ENCODE measurements at places on chromosomes 5 and 9.
A peak's percentile ranks its signal among the peaks of the same experiment; 100 is the strongest.

- no peak for DNase-seq
Measured at GRCh38 chr5:115342590-115343377, 46.3 kb upstream of the CCDC112 start.

- DNase-seq, result no peak
Measured at GRCh38 chr9:19156026-19156474, 28.8 kb upstream of the PLIN2 start.

DNA sequence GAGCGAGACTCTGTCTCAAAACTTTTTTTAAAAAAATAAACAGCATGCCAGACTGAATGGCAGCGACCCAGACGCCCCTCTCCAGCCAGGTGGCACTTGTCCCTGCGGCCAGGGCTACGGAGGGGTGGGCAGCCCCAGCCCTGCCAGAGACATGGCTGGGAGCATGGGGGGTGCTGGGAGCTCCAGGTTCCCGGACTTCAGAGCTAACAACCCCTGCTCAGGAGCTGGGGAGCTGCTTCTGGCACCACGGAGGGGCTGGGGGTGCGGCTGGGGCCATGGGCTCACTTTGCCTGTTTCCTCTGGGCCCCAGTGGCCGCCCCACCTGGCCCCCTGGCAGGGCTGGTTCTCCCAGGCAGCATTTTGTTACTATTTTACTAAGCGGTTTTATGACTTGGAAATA is 49.9 kb downstream of the SLC12A7 start:
- no peak for DNase-seq

DNA sequence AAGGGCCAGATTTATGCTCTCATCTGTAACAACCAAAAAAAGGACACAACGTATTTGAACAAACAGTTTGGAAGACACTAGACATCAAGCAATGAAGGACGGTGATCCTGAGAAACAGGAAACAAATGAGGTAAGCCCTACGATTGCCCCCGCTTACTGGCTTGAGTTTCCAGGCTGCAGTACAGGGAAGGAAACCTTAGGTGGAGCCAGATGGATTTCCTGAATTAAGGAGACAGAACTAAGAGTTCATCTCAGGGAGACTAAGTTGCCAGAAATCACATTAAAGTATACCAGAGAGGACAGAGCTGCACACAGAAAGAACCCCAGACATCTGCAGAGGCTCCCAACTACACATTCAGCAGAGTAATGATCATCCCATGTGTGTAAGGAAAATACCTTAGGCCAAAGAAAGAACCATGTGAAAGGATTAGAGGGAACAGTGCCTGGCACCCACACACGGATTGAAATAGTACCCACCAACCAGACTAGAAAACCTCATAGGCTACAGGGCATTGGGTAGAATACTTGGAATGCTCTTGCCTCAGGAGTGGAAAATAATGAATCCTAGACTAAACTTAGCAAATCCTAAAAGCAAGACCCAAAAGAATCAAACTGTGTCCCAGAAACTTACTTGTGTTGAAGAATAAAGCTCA is 99.3 kb upstream of the NIPBL start:
- DNase-seq, result peak; percentile 18

- DNase-seq, result no peak
Measured at GRCh38 chr9:128233817-128234406, 30.7 kb downstream of the DNM1 start.

DNA sequence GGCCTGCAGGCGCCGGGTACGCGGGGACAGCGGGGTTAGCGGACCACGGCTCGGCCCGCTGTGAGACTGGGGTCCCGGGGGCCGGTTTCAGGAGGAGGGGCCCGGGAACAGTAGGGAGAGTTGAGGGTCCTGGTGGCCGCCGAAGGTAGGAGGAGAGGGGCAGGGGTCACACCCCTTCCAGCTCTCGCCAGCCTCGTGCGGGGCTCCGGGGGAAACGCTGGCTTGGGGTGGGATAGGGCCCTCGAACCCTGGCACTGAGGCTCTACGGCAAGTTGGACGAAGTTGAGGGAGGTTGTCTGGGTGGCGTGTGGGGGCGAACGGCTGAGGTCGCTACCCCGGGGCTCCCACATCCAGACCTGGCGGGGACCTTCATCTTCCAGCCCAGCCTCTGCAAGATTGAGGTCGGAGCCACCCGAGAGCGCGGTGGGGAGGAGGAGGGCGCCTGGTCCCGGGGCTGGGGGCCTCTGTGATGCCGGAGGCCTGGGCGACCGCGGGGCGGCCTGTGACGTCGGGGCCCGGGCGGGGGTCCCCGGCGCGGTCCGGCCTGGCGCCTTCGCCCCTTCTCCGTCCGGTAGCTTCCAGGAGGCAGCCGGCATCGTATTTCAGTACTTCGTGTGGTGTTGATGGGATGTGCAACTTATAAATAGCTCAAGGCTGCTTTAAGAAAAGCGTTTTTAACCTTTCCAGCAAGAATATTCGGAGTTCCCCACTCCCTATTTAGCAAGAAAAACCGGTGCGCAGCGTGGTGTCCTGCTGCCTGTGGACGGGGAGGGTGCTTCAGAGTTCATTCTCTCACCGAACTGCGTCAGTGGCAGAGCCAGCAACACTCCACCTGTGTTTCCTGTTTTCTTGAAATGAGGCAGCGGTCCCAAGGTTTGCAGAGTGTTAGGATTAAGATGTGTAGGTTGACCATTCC is 902 bp downstream of the HABP4 start:
- no peak for DNase-seq

DNA sequence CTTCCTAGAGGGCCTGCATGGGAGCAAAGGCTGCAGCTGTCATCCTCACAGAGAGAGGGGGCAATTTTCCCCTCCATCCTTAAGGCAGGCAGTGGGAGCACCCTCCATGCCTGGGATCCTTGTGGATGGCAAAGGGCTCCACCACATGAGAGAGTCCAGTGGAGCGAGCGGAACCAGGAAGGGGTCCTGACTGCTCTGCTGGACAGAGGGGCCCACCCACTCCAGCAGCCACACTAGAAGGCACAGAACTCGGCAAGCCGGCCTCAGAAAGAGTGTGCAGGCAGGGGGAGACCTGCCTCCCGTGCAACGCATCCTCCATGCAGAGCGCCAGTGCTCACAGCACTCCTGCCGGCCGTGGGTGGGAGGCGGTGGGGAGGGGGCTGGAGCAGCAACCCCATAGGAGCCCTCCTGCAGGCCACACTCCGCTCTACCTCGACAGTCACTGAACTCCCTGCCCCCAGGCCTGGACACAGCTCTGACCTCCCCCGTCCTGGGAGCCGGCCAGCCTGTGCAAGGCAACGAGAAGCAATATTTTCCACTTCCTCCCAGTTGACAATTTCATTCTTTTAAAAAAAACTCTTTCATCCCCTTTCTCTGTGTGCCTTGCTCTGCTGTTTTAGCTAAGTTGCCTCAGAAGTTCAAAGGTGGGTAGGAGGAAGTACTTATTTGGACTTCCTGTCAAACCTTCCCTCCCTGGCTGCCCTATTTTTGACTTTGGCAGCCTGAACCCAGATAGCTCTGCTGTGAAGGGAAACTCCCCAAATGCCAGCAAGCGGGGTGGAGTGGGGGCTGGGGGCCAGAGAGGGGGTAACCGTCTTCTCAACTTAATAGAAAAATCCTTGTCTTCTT is 5.3 kb upstream of the LCP2 start:
- peak; percentile 86 for DNase-seq

GRCh38 chr9:131976157-131977108 is 103.2 kb downstream of the MED27 start:
- DNase-seq, result peak; percentile 6

- DNase-seq, result peak; percentile 58
Measured at GRCh38 chr5:39270225-39270848, 51.0 kb upstream of the FYB1 start.

- DNase-seq, result no peak
Measured at GRCh38 chr5:125558466-125558865, 812.0 kb upstream of the ZNF608 start.

- DNase-seq, result no peak
Measured at GRCh38 chr5:173675287-173675996, 59.0 kb upstream of the BOD1 start.

GRCh38 chr5:173317091-173317730 is 11.0 kb downstream of the STC2 start:
- DNase-seq, result no peak

DNA sequence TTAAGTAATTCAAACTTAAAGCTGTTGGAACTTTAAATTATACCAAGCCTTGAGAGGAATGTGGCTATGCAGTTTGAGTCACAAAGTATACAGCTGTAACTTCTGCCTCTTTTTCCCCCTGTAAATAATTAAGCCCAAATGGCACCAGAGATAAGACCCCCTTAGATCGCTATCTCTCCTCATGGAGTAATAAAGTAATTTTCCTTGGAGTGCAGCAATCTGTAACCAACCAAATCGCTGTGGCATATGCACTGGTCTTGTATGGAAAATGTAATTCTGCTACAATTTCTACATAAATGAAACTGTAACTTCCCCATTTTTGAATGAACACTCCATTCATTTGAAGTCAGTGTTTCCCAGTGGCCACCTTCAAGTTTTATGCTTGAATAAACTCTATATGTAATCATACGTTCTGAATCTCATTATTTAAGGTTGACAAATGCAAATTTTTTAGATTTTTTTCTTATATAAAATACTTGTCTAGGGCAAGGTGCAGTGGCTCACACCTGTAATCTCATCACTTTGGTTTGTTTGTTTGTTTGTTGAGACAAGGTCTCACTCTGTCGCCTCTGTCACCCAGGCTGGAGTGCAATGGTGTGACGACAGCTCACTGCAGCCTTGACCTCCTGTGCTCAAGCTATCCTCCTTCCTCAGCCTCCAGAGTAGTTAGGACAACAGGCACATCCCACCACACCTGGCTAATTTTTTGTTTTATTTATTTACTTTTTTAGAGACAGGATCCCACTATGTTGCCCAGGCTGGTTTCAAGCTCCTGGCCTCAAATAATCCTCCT is 12.3 kb downstream of the SUSD1 start:
- no peak for DNase-seq

GRCh38 chr9:134635351-134636148 is 6.1 kb upstream of the COL5A1 start:
- no peak for DNase-seq

DNA sequence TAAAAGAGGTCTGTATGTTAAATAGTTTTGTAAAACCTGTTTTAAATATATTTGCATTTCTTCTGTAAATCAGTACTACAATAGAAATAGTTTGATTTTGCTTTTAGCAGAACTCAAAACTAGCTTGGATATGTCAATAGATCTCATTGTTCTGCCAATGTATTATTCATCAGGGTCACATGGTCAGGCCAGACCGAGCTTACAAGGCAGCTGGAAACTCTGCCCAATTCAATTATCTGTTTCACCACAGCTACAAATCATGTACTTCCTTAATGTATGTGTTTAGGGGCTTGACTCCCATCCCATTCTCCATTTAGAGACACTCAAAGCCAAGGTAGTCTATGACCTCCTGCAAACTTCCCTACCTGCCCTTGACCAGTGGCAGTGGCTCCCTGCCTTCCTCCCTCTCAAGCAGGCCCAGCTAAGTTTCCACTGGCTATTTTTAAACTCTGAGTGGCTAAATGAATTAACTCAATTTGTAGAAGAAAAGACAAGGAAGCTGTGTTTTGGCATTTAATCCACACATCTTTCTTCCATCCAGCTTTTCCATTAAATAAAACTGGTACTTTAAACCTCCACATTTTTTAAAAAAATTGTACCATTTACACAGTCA is 46.4 kb upstream of the SELENOP start:
- DNase-seq, result no peak

DNA sequence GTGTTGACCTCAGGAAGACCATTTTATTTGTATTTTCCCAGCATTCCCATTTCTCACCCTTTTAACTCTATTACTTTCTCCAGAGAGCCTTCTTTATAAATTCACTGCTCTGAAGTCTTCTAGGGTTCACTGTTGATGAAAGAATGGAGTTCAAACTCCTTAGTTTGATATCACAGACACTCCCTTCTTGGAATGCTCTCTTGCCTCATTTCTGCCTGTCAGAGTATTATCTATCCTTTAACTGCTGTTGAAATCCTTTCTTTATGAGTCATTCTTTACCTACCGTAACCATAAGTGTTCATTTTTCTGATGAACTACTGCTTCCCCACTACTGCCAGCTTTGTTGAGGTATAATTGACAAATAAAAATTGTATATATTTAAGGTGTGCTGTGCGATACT is 4.3 kb downstream of the RIC1 start:
- no peak for DNase-seq

DNA sequence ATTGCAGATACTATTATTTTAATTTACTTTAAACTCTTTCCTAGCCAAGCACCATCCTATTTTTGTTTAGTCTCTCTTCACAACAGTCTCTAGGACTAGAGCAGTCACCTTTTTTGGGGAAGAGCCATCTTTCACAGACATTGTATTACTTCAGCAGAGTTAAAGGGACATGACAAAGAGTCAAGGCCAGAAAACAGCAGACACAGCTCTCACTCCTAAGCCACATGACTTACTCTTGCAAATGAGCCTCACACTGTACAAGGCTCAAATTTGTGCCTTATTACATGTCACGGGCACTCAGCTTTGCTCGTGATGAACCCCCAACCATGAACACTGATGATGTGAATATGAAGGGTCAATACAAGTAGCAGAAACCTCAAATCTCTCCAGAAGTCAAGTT is 104.3 kb downstream of the ZNF608 start:
- DNase-seq, result no peak

DNA sequence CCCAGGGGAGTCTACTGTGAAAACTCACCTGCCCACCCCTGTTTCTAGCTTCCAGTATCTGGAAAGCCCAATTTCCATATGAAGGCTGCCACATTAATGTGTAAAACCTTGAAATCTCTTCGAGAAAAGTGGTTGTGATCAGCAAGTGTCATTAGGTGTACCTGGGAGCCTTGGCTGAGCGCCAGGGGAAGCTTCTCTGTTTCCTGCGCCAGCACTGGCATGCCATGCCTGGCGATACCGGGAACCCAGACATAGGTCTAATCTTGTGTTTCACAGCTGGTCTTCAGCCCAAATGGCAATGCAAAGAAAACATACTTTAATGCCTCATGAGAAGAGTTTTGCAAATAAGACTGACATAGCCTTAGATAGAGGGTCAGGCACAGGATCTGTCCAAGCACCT is 101.6 kb downstream of the TENT4A start:
- no peak for DNase-seq

DNA sequence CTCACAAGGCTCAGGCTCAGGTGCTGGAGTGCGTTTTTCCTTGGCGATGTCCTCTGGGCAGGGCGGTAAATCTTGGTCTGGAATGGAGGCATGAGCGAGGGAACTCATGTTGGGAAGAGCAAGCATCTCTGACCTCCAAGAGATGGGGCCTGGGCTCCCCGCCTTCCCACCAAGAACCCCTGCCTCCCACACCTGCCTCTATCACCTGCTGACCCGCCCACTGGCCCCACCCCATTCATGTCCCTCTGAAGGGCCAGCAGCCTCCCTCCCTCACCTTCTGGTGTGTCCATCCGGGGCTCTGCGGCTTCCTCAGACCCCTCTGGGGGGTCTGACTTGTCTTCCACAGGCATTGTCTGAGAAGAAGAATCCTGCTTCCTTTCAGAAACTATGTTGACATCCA is 10.9 kb downstream of the CIZ1 start:
- DNase-seq, result no peak

All from CD14-positive monocyte (primary cell).